ENCODE measurements at places on chromosomes 7 and 10. TPM values are rescaled to one million over a fixed set of nuclear protein-coding genes. Genes with fewer than 3 reads are reported as not detected.

DNA sequence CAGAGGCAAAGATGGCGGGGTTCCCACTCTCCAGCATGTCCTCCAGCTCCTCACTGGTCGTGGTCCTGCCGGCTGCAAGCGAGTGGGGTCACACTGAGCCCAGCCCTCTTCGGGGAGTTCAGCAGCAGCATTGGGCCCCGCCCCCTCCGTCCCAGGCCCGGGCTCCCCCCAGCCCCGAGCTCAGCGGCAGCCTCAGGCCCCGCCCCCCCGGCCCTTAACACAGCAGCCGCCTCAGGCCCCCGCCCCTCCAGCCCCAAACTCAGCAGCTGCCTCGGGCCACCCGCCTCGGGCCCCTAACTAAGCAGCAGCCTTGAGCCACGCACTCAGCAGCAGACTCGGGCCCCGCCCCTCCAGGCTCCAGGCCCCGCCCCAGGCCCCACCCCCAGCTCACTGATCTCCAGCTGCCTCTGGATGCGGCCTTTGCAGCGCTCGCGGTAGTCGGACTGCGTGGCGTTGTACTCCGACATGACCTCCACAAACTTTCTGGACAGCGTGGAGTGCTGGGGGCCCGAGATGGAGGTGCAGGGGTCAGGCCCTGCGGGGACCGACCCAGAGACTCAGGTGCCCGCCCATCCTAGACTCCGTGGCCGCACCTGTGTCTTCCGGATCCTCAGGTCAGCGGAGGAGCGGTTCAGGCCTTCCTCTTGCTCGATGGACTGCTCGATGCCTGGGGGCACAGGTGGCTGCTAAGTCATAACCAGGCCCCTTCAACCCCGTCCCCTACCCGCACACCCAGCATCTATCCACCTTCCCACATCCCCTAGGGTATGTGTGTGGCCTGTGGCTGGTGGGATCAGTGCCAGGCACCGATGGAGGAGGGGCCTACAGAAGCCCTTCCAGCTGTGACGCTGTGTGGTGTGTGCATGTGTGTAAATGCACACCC is 15.5 kb downstream of the STX1A start:
- H3K27me3 ChIP-seq, result no peaks in the 10 kb centered on the region
- peak overlapping the region; percentile 53 for H3K27ac ChIP-seq
- peaks cover 16% of the 10 kb centered on the region for H3K4me1 ChIP-seq
- no peaks in the 10 kb centered on the region for H3K36me3 ChIP-seq

The OR2A7 gene
- polyA plus RNA-seq, result 3.4 TPM

- no peak overlapping the region for H3K27ac ChIP-seq
- H3K4me1 ChIP-seq, result peaks cover 15% of the 10 kb centered on the region
- H3K27me3 ChIP-seq, result no peaks in the 10 kb centered on the region
- DNase-seq, result no peak
- H3K4me3 ChIP-seq, result no peak overlapping the region
Observed at GRCh38 chr10:109939315-109939961, 16.1 kb upstream of the XPNPEP1 start.

The NPFFR1 gene
- 0.02 TPM for polyA plus RNA-seq

The SPDYE16 gene
- polyA plus RNA-seq, result 0.03 TPM

All from H1 (cell line).